Esophagus muscularis mucosa (tissue), 4 donors: ENCODE measurements at places on chromosomes 3 and 15. TPM values are rescaled to one million over a fixed set of nuclear protein-coding genes. Genes with fewer than 3 reads are reported as not detected.

Gene SENP5
- total RNA-seq = 45.4 TPM

DNA sequence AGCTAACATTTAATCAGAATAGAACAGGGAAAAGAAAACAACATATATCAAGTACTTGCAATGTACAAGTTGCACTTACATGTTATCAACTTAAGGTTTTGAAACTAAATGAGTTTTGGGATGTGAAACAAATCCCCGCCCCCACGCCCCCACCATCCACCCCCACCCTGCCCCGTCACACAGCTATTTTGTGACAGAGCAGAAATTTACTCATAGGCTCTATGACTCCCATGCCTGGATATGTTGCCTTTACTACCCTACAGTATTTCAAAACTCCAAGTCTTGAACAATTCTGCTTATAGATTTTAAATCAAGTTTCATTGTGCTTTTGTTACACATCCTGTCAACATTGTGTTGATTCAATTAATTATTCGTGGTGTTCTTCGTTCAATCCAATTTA lies 18.1 kb upstream of the IL1RAP start:
- H3K4me3 ChIP-seq = no peak overlapping the region
- no peaks in the 10 kb centered on the region for H3K4me1 ChIP-seq
- H3K36me3 ChIP-seq = no peaks in the 10 kb centered on the region

Gene XYLB
- 0.65 TPM for total RNA-seq

DNA sequence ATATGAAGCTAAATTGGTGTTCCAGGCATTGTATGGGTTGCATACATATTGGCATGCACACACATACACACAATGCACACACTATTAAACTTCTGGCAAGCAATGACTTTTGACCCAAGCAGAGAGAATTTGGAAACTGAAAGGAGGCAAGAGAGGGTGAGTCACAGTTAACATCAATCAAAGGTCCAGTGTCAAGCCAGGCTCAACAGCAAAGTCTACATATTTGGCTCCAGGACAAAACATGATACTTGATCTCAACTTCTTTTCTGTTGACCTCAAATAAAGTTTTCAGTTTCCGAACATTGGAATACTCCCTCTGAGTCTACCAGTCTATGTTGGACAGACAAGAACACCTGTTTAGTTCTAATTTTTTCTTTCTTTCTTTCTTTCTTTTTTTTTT lies 28.3 kb downstream of the IL12A start:
- no peaks in the 10 kb centered on the region for H3K27me3 ChIP-seq
- H3K4me3 ChIP-seq = no peak overlapping the region
- no peak overlapping the region for H3K27ac ChIP-seq
- H3K4me1 ChIP-seq = no peaks in the 10 kb centered on the region
- DNase-seq = no peak
- H3K36me3 ChIP-seq = no peaks in the 10 kb centered on the region

DNA sequence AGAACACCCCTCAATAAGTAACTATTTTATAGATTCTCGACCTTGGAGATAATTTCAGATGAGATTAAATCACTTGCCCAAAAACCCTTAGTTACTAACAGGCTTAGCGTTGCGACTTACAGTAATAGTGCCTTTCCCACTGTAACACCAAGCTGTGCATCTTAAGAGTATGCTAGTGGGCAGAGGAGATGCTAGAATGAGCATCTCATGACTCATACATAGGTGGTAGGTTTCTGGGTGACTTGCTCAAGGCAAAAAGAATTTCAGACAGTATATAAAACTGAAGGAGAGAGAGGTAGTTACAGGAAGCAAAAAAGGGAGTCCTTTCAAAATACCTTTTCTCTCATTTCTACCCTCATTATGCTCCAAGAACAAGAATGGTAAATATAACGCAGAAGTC lies 3.9 kb downstream of the KATNBL1 start:
- peaks cover 22% of the 10 kb centered on the region for H3K4me1 ChIP-seq
- DNase-seq = no peak
- no peak overlapping the region for H3K4me3 ChIP-seq

Gene MOBP
- not detected for total RNA-seq
